ENCODE measurements at places on chromosomes 5 and 9.

GRCh38 chr5:25412116-25412661 is 767.4 kb upstream of the CDH10 start:
- no peak for DNase-seq

DNA sequence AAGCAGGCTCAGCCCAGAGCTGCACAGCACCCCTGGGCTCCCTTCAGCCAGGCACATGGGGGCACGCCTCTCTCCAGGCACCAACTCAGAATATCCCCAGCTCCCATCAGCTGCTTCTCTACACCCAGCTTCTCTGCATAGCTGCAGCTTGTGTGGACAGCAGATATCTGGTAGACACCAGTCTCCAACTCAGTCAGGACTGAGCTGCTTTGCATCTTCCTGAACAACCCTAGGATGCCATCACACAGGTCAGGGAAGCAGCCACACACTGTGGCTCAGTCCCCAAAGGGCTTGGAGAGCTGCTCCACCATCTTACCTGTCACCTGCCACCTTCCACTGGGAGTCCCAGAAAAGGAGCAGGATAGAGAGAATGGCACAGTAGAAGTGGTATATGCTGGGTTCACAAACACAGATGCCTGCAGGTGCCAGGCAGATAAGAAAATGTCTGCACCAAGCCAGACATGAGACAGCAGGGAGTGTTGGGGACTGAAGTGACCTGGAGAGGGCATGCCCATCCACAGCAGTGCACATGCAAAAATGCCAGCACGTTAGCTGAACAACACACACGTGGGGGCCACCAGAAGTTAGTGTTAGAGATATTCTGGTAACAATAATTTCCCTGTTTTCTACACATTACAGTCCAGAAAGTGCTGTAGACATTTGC is 42.0 kb downstream of the THBS4 start:
- no peak for DNase-seq

DNA sequence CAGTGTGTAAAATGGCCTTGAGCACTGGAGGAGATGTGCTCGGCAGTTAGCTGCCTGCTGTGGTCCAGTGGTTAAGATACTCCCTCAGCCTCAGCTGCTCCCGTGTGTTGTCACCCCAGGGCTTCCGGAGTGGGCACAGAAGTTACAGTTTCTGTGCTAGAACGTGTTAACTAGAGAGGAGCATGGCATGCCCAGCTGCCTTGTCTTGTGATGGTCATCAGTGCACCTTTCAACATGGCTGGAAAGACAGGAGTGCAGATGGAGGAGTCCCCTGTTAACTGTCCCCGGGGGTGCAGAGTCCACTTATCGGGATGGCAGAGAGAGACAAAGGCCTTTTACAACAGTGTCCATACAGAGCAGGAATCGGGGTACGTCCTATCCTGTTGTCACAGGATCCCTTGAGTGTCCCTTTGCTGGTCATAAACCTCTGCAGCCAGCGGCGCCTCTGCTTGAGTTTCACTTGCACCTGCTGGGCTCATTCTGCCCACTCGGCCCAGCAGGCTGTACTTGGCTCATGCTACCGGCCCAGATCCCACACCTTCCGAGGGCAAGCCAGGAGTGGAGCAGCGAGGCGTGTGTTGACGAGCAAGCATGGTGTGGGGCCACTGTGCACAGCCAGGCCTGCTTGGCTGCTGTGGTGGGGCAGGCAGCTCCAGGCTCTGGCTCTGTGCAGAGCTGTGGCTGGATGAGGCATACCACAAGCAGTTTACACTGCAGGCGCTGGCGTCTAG is 112.6 kb downstream of the EHMT1 start:
- no peak for DNase-seq

DNA sequence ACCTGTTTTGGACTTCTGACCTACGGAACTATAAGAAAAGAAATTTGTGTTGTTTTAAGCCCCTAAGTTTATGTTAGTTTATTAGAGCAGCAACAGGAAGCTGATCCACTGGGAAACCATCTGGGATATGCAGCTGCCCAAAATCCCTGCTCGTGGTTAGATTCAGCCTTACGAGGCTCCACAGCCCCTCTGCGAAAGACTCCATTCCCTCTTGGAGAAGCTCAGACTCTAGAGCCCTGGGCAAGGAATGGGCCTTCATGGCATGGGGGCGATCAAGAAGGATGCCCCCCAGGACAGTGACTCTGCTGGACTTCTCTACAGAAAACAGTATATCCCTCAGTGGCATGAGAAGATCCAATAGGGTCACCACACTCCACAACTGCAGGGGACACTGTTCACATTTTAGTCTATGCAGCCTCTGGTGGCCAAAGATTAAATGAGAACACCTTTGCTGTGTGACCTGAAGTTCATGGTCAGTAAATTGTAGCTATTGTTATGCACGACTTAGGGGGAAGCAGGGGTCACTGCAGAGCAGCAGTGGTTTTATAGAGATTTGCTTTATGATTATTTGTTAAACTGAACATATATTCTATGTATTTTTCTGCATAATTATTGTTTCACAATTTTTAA is 21.1 kb downstream of the IRF1 start:
- DNase-seq, result no peak

DNA sequence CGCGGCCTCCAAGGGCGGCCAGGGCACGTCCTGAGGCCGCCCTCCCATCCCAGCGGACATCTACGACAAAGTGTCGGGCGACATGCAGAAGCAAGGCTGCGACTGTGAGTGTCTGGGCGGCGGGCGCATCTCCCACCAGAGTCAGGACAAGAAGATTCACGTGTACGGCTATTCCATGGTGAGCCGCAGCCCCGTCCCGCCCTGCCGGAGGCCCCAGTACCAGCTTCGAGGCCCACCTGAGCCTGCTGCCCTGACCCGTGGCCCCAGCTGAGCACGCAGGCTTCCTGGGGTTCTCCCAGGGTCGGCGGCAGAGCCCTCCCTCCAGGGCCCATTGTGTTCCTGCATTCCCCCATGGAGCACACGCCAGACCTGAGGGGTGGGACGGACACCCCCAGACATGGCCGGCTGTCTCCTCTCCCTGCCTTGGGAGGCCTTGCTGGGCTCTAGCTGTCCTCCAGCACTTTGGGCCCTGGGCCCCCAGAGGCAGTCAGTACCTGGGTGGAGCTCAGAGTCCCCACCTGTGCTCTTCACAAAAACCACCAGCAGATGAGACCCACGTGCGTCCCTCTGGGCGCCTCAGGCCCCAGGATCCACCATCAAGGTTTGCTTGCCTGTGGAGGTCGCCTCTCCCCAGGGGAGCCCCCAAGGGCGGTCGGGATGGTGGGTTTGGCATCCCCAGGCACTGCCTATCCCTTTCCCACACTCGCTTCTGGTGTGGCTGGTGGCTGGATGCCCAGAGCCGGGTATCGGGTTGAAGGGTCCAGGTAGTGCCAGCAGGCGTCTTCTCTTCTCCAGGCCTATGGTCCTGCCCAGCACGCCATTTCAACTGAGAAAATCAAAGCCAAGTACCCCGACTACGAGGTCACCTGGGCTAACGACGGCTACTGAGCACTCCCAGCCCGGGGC is 1.0 kb downstream of the PHPT1 start:
- DNase-seq, result no peak

- no peak for DNase-seq
Measured at GRCh38 chr9:34686231-34686630, 4.8 kb downstream of the CCL19 start.

GRCh38 chr9:86685556-86685955 is 261.8 kb downstream of the GAS1 start:
- DNase-seq, result no peak

DNA sequence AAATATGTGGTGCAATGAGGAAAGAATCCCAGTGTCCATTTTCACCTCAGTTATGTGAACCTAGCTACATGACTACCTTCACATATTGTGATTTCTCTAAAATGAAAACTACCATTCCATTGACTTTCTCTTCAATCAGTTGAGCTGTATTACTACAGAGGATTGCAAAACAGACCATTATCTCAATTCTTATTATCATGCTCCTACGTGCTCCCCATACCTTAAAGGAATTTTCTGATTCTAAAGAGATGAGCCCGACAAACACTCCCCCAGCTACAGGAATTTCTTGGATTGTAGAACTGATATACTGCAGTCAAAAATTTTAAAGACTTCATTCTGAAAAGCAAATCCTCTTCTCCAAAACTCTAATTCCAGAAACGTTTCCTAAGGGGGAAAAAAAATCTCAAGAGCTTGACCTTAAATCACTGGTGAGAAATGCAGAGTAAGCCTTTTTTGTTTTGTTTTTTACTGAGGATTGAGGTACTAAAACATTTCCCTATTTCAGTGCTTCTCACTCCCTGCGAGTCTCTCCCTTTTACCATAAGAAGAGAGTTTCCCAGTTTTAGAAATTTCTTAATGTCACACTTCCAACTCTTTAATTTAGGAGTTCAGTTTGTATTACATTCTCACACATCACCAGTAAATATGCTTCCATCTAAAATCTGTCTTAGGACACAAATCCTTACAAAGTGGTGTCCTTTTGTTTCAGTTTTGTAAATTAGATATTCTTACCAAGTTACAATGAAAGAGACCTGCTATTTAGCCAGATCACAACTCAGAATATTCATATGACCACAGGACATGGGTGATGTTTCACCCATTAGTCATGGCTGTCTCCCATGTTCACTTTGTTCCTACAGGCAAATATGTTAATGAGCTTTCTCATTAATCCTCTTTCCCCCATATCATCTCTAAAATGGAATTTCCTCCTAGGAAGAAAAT is 203.8 kb downstream of the TSSK1B start:
- DNase-seq, result no peak

DNA sequence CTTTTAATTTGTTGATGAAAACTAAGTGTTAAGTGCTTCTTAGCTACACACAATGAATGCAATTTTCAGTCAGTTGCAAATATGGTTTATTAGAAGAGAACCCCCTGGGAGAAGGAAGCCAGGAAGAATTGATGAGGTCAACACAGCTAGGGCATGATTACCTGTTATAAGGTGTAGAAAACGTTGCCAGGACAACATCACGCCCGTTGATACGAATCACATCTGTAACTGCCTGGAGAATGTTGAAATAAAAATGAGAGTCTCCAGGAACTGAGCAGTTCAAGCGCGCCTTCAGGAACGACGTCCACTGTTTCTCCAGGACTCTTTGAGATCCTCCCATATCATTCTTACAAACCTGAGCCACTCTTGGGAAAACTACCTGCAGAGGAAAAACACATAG is 88.0 kb downstream of the SEMA6A start:
- DNase-seq, result no peak

DNA sequence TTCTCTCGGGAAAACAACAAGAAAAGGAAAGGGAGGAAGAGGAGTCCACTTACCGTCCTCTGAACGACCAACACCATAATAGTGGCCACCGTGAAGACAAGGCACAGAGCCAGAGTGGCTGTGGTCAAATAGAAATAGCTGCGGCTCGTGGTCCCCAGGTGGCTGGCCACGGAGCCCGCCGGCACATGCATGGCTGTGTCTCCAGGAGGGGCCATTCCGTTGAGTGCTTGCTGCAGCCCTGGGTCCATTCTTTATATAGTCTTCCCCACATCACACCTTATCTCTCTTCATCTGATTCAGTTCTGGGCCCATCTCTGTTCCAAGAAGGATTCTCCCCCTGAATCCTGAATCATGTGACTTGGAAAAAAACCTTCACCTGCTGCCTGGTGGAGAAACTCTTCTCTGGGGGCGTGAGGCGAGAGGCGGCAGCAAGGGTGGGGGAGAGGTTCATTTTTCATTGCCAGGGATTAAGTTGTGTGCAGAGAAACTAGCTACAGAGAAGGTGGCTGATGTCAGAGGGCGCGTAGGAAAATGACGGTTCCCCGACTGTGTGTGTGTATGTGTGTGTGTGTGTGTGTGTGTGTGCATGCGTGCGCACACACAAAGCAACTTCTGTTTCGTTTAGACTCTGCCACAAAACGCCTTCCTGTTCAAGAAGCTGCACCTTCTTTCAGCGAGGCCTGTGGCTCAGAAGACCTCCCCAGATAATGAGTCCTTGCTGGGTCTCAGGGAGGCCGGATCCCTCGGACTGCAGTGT is at the start of gene TNFSF8:
Gene TNFSF8, minus strand, starts transcription at position 536 of the 757 bp plus-strand sequence. Its CDS starts 288 bp downstream, at position 248.
- no peak for DNase-seq

Data from GM06990 (cell line).